Stimulated activated CD4-positive, alpha-beta T cell treated with anti-CD3 and anti-CD28 coated beads, Interleukin-1b, Interleukin-23, amount 100 ng/mL, for 1 hour (primary cell): ENCODE measurements at places on chromosomes 5 and 9.

GRCh38 chr5:68454766-68455165, 239.2 kb downstream of the PIK3R1 start:
- DNase-seq: no peak

GRCh38 chr5:80250801-80251200, 5.0 kb downstream of the SERINC5 start:
- no peak for DNase-seq

DNA sequence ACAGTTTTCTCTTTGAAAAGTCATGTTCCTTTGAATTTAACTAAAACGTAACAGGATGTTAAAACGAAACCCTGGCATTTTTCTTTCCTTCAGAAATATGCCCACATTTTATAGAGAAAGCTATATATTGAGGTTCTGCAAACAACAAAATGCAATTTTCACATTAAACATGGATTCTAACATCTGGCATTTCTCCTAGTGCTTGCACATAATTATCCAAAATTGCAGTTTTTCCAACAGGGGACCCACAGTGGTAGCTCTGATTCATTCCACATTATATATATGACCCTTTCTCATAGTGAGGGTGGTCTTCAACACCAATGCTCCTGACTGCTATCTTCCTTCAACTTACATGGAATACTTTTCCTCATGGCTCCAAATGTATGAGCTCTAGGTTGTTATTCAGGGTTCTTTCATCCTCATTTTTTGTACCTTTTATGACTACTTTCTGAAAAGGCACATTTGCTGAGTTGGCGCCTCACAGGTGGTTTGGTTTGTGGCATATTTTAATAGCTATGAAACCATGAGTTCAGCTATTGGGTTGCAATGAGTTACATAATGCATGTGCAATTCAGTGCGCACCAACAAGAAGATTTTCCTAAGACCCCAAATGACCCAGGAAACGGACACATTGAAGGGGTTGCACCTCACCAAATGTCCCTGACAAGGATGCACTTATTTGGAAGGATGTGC, 551.7 kb downstream of the RAB3C start:
- no peak for DNase-seq

DNA sequence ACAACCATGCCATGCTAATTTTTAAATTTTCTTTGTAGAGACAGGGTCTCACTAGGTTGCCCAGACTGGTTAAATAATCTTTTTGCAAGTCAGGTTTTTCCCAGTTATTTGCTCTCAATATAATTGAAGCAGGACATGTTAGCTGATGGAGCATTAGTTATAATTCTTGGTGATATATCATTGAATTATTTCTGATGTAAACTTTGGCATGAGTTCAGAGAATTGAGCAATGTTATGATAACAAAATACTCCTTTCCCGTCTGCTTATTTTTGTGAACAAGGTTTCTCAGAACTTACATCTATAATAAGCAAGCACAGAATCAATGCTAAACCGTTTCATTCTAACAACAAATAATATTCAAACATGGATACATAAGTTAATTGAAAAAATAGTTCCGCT, 37.8 kb downstream of the BHMT start:
- no peak for DNase-seq

DNA sequence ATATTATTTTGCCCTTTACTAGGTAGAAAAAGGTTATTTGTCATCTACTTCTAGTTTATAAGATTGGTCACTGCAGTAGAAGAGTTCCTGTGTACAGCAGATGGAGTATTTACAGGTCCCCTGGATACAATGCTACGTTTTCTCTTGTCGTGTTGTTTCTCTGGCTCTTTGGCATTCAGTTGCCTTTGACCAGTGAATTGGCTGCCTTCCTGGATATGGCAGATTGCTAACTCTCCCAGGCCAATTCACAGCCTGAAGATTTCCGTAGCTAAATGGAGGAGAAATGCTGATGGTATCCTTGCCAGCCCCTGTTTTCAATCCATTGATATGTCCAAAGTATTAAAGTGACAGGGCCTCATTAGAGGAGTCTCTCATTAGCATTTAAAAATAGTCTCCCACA, 32.5 kb upstream of the GNAQ start:
- DNase-seq: no peak

- no peak for DNase-seq
Measured at GRCh38 chr5:137097203-137097602, 401.9 kb downstream of the SPOCK1 start.

GRCh38 chr9:92607773-92608172, 62.2 kb downstream of the IPPK start:
- no peak for DNase-seq

DNA sequence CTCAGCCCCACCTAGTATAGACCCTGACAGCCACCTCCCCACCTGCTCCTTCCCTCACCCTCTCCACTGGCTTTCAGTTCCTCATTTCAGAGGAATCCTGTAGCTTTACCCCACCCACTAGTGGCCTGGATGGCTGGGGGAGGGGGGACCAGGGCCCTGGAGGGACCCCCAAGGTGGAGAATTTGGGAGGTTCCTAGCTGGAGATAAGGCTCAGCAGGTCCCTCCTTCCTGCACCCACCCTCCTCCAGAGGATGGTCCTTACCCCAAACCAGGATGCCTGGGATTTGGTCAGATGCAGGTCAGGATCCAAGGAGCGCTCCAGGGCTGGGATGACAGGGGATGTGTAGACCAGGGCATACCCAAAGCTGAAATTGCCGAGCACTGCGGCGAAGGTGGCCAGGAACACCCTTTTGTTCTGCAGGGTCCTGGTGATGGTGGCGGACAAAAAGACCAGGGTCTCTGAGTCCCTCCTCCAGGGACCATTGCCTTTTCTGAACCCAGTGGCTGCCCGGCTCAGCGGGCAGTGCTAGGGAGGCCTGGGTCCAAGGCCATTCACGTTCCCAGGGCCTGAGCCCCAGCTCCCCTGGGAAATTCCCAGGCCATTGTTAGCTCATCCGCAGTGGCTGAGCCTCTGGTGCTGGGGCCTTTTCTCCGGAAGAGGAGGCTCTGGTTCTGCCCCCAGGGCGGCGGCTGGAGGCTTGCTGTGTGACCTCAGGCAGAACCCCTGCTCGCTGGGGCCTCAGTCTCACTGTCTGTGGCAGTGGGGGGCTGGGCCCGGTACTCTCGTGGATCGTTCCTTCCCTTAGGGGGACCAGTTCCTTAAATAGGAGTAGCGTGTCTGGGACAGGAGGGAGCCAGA, 678 bp downstream of the SLC2A6 start:
- DNase-seq: no peak

GRCh38 chr9:76542360-76542759, 83.4 kb downstream of the GCNT1 start:
- no peak for DNase-seq
